AG10803 (cell line): ENCODE measurements at places on chromosomes 2 and 18.
A peak's percentile ranks its signal among the peaks of the same experiment; 100 is the strongest.

- DNase-seq: no peak
Measured at GRCh38 chr2:174058026-174058425, 92.9 kb upstream of the SP3 start.

GRCh38 chr2:103781313-103781712 is 1019.5 kb downstream of the TMEM182 start:
- no peak for DNase-seq

- no peak for DNase-seq
Measured at GRCh38 chr2:224552771-224553170, 32.4 kb downstream of the CUL3 start.

DNA sequence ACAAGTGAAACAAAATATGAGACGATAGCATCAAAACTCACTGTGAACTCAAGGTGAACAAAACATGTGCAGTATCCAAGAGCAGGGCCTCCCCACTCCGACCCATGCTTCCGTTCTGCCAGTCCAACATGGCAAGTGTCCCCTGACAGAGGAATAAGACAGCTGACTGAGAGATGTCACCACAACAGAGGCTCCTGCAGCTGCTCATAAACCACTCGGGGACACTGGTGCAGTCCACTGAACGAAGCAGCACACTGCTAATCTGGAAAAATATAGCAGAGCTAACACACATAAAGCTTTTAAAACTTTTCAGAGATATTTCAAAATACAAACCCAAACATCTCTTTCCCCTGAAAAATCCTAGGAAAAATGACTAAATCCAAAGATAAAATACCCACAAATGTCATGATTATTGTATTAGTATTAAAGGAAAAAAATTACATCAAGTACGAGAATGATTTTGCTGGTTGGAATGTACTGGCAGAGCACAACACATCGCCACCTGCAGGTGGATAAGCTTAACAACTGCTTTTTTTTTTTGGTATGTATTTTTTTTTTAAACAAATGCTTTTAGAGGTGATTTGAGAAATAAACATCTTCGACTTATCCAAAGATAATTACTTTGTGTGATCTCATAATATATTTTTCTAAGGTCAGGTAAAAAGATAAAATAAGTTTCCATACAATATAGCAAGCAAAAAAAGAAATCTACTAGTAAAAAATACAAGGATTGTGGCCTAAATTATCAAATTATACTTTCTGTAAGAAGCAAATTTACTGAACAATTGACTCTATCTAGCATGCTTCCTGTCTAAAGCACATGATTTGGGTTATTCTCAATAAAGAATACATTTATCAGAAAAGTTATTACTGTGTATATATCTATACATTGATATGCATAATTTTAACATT is 18.6 kb downstream of the THADA start:
- peak; percentile 85 for DNase-seq

- no peak for DNase-seq
Measured at GRCh38 chr2:15840148-15840547, 100.2 kb upstream of the MYCN start.

- peak; percentile 70 for DNase-seq
Measured at GRCh38 chr2:67311536-67311935, 85.6 kb upstream of the ETAA1 start.

- DNase-seq: no peak
Measured at GRCh38 chr2:128781585-128782385, 463.1 kb upstream of the HS6ST1 start.
